ENCODE measurements at places on chromosomes 1 and 21.

DNA sequence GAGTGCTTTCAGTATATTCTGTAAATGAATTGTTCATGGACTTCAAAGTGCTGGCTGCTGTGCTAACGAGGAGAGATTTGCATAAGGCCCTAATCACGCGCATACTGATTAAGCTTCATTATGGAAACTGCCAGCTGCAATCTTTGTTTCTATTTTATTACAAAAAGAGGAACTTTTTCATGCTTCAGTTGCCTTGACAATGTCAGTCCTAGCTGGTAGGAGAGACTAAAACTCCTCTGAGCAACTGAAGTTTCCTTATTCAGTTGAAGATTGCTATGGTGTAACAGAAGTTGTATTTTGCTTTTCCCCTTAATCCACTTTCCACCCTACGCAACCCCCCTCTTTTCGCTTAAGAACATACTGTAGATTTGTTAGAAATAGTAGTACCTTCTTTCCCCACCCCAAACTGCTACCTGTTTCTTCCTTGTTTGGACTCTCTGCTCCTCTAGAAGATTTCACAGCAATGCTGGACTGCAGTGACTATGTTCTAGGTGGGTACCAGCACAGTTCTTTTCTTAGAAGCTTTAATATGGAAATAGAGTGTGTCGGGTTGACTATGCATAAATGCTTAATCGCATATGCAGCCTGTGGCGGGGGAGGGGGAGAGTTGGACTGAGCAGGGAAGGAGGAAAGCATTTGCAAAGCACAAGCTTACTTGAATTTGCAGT, 108.3 kb downstream of the POU2F1 start:
- DNase-seq = no peak

- DNase-seq = no peak
These were observed 154.6 kb downstream of the PCNX2 start for GRCh38 chr1:233140974-233141373.

- no peak for DNase-seq
These were observed 190.8 kb downstream of the CAMTA1 start for GRCh38 chr1:6976044-6976375.

DNA sequence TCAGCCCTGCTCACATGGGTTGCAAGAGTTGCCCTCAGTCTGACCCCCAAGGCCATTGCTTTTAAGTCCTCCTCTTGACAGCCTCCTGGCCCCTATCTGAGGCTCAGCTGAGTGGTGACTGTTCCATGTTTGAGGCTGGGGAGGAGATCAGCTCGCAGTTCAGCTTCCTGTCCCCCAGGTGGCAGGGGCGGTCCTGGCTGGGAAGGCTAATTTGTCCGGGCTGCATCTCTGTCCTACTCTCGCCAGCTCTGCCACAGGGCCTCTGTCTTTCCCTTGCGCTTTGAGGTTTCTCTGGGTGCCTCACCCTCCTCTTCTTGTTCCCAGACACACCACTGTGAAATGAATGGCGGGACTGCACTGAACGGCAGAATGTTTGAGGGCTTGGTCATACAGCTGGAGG, 157.3 kb downstream of the KCNJ6 start:
- DNase-seq = no peak

- no peak for DNase-seq
These were observed 9.0 kb downstream of the CLDN19 start for GRCh38 chr1:42730988-42731387.

- no peak for DNase-seq
These were observed 32.4 kb downstream of the ITPKB start for GRCh38 chr1:226706684-226707083.

- no peak for DNase-seq
These were observed 43.2 kb downstream of the SLC44A3 start for GRCh38 chr1:94863297-94863911.

GRCh38 chr1:202959276-202959620, 1.1 kb upstream of the ADIPOR1 start:
- no peak for DNase-seq

DNA sequence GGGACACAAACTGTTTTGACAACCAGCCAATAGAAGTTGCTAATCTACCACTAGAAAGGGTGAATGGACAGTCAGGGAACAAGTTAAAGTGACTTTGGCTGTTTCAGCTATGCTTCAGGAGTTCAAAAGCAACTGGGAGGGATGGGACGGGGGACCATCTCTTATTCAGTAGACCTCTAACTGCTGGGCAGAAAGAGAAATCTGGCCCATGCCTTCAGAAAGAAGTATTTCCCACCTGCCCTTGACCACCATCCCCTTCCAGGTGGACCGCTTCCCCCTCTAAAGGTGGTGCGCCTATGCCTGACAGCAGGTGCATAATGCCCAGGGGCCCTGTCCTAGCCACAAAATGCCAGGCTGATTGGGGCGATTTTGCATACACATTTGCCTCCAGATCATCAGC, 5.2 kb downstream of the ITPKB start:
- DNase-seq = no peak
